Glutamatergic neuron (in vitro differentiated cells): ENCODE measurements at places on chromosomes 7 and 10. TPM values are rescaled to one million over a fixed set of nuclear protein-coding genes. Genes with fewer than 3 reads are reported as not detected.

Gene FAS
- total RNA-seq, result 0.69 TPM

Gene ASZ1
- not detected for total RNA-seq

Gene BLNK
- not detected for total RNA-seq

Gene SP4
- total RNA-seq, result 13.2 TPM

Gene CALU
- total RNA-seq, result 63.6 TPM

Gene NXPH1
- 3.8 TPM for total RNA-seq

Gene HYAL4
- not detected for total RNA-seq

Gene STEAP4
- total RNA-seq, result not detected

Gene ZP3
- total RNA-seq, result 3.4 TPM

Gene NSUN5
- total RNA-seq, result 37.5 TPM

Gene NUPR2
- not detected for total RNA-seq

Gene ZCWPW1
- 1.8 TPM for total RNA-seq

Gene TMEM140
- total RNA-seq, result not detected

Gene TRIL
- total RNA-seq, result 1.4 TPM

Gene DTX2
- 23.3 TPM for total RNA-seq
